ENCODE measurements at places on chromosomes 3 and 15. TPM values are rescaled to one million over a fixed set of nuclear protein-coding genes. Genes with fewer than 3 reads are reported as not detected.

- no peak for DNase-seq
These were observed 34.1 kb upstream of the KLF13 start for GRCh38 chr15:31292391-31293015.

SEC22A gene
- 5.4 TPM for polyA plus RNA-seq

CATSPER2 gene
- 3.1 TPM for polyA plus RNA-seq

GRCh38 chr3:62236016-62236415 lies 137.3 kb downstream of the FEZF2 start:
- DNase-seq = no peak

DNA sequence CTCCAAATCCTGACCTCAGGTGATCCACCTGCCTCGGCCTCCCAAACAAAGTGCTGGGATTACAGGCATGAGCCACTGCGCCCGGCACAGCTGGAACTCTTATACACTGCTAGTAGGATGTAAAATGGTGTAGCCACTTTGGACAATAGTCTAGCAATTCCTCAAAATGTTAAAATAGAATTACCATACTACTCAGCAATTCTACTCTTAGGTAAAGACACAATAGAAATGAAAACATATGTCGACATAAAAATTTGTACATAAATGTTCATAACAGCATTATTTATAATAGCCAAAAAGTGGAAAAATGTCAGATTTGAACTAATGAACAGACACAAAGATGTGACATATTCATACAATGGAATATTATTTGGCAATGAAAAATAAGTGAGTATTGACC lies 33.4 kb downstream of the RAD18 start:
- DNase-seq = no peak

GRCh38 chr3:105315144-105315543 lies 51.6 kb upstream of the ALCAM start:
- no peak for DNase-seq

GRCh38 chr15:33150431-33150941 lies 44.0 kb downstream of the FMN1 start:
- DNase-seq = no peak

DNA sequence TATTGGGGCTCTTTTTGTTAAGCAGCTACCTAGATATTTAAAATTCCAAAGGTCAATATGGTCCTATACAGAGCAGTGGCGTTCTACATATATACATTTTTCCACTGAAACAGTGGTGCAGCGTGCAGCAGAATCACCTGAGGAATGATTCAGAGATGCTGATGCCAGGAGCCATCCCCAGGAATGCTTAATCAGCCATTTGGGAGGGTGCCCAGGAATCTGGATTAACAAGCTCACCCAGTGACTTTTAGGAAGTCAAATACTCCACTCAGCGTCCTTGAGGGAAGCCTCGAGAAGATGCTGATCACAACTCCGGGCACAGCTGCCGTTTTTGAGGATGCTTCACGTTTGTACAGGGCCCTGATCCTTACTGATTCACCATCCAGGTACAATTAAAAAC lies 82.6 kb upstream of the ARHGEF3 start:
- DNase-seq = no peak

GRCh38 chr15:40075298-40076044 lies 33.2 kb downstream of the BMF start:
- no peak for DNase-seq

DNA sequence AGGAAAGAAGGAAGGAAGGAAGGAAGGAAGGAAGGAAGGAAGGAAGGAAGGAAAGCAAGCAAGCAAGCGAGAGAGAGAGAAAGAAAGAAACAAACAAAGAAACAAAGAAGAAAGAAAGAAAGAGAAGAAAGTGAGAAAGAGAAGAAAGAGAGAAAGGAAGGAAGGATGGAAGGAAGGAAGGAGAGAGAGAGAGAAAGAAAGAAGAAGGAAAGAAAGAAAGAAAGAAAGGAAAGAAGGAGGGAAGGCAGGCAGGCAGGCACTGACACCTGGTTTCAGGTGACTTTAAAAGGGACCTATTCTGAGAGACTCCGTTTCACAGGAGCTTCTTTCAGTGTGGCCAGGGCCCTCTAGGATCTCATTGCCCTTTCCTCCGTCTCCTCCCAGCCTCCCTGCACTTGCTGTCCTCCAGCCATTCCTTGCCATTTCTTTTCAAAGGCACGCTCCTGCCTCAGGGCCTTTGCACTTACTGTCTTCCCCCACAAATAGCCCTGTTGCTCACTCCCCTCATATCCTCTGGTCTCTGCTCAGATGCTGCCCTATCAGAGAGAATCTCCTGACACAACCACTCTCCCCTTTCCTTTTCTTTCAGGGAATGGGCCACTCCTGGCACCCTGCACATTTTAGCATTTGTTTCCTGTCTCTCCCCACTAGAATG lies 31.5 kb downstream of the IL12A start:
- no peak for DNase-seq

- no peak for DNase-seq
These were observed 856.1 kb downstream of the SI start for GRCh38 chr3:164222197-164222596.

RTP3 gene
- not detected for polyA plus RNA-seq

GRCh38 chr3:37240170-37240945 lies 66.0 kb upstream of the LRRFIP2 start:
- DNase-seq = no peak

KPNA1 gene
- 49.8 TPM for polyA plus RNA-seq

DNA sequence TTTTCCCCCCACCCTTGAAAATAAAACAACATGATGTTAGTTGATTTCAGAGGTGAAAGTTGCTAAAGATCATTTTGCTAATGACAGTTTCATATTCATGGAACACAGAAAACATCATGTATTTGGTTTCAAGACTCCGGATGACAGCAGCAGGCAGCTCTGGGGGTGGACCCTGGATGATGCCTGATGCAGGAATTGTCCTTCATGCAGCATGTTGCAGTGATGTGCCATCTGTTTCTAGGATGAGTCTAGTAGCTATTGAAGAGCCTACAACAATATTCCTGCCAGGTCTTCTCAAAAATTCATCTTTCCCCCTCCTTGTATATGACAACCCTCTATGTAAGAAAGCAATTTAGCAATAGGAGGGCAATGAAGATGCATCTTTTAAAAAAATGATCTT lies 108.3 kb downstream of the SV2B start:
- DNase-seq = no peak

- no peak for DNase-seq
These were observed 30.2 kb downstream of the LYSMD4 start for GRCh38 chr15:99702895-99703602.

EXOG gene
- 3.3 TPM for polyA plus RNA-seq

- no peak for DNase-seq
These were observed 47.5 kb downstream of the CORO2B start for GRCh38 chr15:68626283-68626682.

MAN2A2 gene
- 41.5 TPM for polyA plus RNA-seq

DNA sequence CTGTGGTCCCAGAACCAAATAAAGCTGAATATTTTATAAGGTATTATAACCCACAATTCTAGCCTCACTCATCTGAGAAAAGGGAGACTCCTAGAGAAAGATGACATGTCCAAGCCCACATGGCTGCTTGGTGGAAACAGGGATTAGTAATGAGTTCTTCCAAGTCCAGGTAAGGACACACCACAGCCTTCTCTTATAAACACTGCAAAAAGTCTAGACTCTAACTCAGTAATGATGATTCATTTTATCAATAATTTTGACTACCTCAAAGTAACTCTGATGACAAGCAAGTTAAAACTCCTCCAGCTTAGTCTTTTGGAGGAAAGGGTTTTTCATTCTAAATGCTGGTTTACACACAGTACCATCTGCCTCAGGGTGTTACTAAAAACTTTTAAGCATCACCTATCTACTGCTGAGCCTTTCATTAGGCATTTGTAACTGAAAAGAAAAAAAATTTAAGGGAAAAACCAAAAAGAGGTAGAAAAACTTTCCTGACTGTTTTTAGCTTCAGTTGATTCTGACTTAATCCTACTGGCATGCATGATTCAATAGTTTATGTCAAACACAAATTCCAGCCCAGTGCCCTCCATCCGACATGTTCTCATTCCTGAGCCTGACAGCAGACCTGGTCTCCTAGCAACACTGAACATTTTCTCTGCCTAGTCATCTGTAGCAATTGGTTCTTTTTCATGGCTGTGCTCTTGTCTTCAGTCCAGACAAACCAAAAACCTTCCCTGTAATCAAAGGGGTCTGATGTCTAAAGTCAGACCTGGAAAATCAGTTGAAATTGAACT lies 43.9 kb downstream of the P3H2 start:
- DNase-seq = no peak

- DNase-seq = no peak
These were observed 762.7 kb upstream of the CFAP20DC start for GRCh38 chr3:59812237-59813147.

DIS3L gene
- polyA plus RNA-seq = 21.8 TPM

DNA sequence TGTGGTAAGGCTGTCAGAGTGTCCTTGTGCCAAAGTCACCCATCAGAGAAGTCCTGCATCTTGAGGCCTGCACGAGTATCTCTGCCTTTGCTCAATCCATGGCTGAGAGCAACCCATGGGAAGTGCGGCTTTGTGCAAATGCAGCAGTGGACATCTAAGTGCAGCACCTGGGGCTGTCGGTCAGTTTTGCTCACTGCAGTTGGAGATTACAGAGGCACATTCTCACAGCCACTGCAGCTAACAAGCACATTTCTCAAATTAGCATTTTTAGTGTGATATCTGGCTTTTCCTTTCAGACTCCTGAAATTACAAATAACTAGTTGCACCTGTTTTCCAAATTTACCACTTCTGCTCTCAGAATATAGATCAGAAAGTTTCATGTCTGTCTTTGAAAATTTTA lies 81.5 kb upstream of the DAZL start:
- DNase-seq = no peak

HRG gene
- polyA plus RNA-seq = not detected

P3H2 gene
- 0.24 TPM for polyA plus RNA-seq

UBAP1L gene
- 0.79 TPM for polyA plus RNA-seq

DNA sequence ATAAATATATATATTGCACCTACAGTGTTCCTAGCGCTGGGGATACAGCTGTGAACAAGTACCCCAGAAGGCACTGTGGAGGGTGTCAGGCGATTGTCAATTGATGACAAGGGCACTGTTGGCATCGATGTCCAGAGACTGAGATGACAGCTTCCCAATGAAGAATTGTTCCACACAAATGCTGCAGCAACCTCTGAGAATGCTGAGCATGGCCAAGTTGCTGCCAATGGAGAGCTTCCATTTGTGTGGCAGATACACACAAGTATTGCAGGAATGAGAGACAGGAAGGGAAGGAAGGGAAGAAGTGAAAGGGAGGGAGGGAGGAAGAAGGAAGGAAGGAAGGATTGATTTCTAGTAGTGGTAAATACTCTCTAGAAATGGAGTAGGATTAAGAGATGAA lies 21.9 kb downstream of the LRTM1 start:
- DNase-seq = no peak

DNA sequence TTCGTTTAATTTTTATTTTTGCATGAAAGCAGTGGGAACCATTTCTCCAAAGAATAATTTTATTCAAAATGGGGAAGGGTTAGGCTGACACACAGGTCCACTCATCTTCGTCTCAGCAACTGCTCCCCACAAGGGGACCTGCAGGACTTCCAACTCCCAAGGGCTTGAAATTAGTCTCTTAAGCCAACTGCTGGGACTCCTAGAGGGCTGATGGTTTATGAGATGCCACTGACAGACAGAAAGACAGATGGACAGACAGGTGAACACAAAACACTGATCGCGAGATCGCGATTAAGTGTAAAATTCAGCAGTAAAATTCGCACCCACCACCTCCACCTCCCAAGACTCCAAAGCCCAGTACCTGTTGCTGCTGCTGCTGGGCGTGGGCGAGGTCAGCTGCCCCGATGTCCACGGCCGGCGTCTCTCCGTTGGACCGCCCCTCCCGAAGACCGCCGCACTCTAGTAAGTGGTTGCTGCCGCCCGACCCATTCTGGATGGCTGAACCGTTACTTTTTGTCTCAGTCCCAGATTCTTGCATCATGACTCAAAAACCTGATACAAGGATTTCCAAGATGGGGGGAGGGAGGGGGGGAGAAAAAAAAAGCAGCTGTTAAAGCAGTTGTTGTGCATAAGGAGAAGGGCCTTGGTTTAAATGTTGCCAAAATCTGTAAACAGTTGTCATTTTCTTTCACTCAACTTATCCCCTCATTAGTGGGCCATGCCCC lies 385.5 kb downstream of the FOXP1 start:
- no peak for DNase-seq

TRIM59 gene
- 0.05 TPM for polyA plus RNA-seq

GRCh38 chr3:187132666-187133065 lies 6.6 kb downstream of the RPL39L start:
- no peak for DNase-seq

GRCh38 chr15:60972301-60972700 lies 256.8 kb downstream of the RORA start:
- no peak for DNase-seq

DNA sequence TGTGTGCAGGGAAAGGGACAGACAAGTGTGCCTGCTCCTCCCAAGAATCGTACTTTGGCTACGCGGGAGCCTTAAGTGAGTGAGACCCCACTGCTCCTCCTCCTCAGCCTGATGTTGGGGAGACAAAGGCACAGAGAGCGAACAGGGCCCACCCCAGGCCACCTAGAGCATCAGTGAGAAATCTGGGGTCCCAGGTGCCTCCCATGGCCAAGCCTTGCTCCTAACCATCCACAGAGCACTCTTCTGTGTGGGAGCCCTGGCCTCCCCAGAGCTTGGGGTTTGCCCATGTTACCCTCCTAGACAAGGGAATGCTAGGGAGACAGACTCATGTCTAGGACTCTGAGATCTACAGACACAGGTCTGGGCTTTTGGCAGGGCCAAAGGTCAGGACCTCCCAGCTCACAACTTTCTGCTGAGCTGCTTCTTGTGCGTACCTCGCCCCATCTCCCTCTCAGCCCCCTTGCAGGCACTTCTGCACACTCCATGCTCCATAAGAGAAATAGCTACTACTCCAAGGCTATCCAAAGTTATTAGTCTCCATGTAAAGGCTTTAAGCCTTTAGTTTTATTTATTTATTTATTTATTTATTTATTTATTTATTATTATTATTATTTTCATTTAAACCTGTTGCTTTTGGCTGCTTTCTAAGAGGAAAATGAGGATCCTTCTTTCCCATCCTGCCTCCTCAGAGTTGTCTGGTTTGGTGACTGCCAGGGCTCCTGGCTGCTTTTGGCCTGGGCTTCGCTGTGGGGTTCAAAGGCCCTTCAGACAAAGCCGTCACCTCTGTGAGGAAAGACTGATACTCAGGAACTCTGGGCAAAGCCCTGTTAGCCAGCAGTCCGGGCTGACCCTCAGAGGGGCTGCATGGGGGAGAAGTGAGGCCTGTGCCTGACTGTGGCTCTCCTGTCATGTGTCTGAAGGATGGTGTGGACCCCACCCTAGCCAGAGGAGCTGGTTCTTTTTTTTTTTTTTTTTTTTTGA lies 32.8 kb upstream of the TOPBP1 start:
- no peak for DNase-seq

- no peak for DNase-seq
These were observed 8.5 kb downstream of the LIPC start for GRCh38 chr15:58440158-58440910.

OR5K2 gene
- not detected for polyA plus RNA-seq

GRCh38 chr15:100707229-100707628 lies 104.8 kb downstream of the ASB7 start:
- DNase-seq = no peak

- no peak for DNase-seq
These were observed 61.6 kb downstream of the IGSF11 start for GRCh38 chr3:118973050-118973449.
